ENCODE measurements at places on chromosomes 3 and 15.

GRCh38 chr3:13463618-13464400 is 16.3 kb upstream of the HDAC11 start:
- DNase-seq = no peak

DNA sequence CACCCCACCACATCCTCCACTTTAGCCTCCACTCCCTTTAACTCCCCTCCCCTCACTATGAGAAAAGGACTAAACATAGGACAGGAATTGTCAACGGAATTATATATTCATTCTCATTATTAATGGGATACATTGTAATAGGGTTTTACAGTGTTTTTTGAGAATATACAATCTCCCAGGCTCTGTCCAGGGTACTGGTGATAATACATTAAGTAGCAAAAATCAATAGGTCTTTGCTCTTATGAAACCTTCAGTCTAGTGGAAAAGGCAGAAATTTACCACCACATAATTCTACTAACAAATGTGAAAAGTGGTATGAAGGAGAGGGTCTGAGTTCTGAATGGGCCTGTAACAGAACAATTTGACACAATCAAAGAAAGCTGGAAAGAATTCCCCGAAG is 28.2 kb upstream of the IGSF11 start:
- DNase-seq = no peak

DNA sequence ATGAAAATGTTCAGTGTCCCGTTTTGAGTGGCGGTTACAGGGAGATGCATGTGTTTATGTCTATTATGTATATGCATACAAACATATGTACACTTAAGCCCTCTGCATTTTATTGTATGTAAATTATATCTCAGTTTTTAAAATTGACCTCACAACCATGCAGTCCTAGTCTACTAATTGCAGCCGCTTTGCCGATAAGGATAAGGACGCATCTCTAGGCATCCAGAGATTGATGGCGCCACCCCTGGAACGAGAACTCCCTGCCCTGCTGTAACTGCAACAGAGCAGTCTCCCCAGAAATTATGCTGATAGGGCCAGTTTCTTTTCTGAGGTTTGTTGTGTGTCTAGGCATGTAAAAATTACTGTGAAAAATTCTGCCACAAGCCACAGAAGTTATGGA is 40.4 kb upstream of the TUBGCP5 start:
- no peak for DNase-seq

GRCh38 chr15:52113708-52114107 is 1.1 kb upstream of the BCL2L10 start:
- no peak for DNase-seq

GRCh38 chr3:149085828-149086231 is 503 bp downstream of the HLTF start:
- DNase-seq = peak; percentile 13

GRCh38 chr15:36429707-36430106 is 149.7 kb upstream of the CDIN1 start:
- DNase-seq = no peak

DNA sequence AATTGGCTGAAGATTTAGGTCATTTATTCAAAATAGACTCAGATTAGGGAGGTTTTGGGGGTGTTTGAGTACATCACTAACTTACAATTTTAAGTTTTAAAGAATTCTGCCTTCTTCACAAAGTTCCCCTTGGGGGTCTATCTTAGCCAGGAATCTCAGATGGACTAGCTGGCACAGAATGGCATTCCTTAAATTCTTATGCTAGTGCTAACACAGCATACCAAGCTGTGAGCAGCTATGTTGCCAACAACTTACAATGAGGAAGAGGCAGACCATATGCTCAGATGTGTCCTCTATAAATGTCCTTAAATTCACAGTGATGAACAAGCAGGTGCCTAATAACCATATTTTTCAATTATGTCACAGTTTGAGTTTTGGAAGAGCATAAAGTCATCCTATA is 60.9 kb upstream of the NPHP3 start:
- no peak for DNase-seq

- no peak for DNase-seq
Measured at GRCh38 chr3:183278479-183279088, 25.5 kb downstream of the B3GNT5 start.

GRCh38 chr3:46495901-46496456 is 1.8 kb upstream of the RTP3 start:
- no peak for DNase-seq

GRCh38 chr3:194768586-194768985 is 82.9 kb downstream of the FAM43A start:
- DNase-seq = no peak

GRCh38 chr15:63388511-63388910 is 6.9 kb upstream of the CA12 start:
- no peak for DNase-seq

DNA sequence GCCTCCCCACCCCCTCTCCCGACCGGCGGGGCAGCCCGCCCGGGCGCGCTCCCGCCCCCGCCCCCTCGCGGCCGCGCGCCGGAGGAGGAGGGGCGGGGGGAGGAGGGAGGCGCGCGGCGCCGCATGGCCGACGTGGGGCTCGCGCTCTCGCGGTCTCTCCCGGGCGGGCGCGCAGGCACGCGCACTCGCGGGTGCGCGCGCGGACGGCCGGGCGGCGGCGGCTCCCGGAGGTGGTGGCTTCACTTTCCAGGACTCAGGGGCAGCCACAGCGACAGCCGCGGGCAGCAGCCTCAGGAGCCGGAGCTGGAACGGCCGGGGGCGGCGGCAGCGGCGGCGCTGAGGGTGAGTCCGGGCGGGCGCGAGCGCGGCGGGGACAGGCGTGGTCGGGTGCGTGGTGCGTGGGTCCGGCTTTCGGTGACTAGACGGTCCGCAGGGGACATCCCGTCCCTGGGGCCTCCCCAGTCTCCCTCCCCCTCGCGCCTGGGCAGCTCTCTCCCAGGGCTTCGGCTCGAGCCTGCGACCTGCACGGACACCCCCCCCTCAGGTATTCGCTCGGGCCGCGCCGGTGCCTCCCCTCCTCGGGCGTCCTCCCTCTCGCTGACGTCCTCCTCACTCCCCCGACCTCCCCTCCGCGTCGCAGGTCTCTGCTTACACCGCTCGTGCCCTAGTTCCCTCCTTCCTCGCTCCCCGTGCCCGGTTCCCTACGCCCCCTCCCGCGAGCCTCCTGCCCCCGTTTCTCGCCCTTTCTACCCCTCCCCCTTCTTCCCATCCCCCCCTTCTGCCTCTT is at the start of gene UBE2E2:
TSS of gene UBE2E2 (plus strand) at position 407 of the 787 bp plus-strand sequence.
- DNase-seq = peak; percentile 74

- no peak for DNase-seq
Measured at GRCh38 chr3:157078131-157078810, 81.7 kb downstream of the CCNL1 start.

- peak; percentile 98 for DNase-seq
Measured at GRCh38 chr3:72625602-72626337, 222.5 kb downstream of the SHQ1 start.

DNA sequence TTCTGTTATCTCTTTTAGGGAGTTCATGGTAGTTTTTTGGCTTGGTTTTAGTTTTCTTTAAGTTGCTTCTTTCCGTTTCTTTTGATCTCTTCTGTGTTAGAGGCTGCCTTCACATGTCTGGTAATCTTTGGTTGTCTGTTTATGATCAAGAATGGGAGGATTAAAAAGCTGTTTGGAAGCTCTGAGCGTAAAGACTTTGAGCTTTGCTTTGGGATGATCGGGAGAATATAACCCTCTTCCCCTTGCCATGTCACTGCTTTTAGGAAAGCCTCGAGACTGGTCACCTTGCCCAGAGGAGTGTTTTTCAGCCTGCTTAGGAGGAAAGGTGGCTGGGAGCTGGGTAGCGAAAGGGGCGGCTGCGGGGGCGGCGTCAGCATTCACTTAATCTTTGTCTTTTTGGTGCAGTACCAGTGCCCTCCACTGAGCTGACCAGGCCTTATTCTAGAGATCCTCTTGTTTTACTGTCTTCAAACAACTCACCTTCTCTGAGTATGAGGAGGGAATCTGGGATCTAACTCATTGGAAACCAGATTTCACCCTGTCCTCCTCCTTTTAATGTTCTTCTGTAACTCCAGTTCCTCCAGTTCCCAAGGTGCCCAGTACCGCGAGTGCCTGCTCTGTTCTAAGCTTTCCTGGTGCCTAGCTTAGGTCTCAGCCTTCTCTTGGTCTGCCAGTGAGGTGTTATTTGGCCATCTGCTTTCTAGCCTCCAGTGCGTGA is 15.5 kb downstream of the TATDN2 start:
- DNase-seq = peak; percentile 54

DNA sequence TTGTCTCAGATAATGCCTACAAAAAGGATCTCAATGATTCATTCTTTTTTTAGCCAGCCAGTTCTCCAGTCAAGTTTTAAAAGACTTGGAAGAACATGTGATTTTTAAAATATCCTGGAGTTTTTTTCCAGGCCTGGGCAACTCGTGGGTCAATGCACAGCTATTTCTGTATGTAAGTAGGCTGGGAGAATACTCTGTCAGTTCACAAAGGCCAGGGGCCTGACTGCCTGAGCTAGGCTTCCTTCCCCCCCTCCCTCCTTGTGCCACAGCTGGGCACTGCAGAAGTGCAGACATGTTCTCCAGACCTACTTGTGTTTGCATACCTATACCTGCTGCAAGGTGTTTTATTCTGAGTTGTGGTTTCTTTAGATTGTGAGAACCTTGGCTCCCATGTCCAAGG is 43.7 kb downstream of the CTDSPL start:
- no peak for DNase-seq

DNA sequence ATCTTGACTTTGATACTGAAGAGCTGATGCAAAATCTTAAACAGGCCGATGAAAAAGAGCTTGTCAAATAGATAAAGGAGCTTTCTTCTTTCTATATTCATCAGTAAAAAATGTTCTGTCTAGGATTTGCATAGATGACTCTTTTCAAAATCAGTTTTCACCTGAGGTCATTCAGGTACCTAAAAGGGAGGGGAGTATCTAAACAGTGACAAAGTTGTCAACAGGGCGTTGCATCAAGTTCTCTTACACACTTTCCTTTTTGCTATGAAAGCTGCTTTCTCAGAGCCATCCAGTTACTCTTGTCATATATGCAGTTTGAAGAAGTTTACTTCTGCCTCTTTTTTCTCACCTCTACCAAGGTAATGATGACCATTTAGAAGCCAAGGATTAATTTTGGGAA is 60.0 kb downstream of the AKAP13 start:
- DNase-seq = no peak

- no peak for DNase-seq
Measured at GRCh38 chr15:48680841-48681240, 35.3 kb upstream of the FBN1 start.

DNA sequence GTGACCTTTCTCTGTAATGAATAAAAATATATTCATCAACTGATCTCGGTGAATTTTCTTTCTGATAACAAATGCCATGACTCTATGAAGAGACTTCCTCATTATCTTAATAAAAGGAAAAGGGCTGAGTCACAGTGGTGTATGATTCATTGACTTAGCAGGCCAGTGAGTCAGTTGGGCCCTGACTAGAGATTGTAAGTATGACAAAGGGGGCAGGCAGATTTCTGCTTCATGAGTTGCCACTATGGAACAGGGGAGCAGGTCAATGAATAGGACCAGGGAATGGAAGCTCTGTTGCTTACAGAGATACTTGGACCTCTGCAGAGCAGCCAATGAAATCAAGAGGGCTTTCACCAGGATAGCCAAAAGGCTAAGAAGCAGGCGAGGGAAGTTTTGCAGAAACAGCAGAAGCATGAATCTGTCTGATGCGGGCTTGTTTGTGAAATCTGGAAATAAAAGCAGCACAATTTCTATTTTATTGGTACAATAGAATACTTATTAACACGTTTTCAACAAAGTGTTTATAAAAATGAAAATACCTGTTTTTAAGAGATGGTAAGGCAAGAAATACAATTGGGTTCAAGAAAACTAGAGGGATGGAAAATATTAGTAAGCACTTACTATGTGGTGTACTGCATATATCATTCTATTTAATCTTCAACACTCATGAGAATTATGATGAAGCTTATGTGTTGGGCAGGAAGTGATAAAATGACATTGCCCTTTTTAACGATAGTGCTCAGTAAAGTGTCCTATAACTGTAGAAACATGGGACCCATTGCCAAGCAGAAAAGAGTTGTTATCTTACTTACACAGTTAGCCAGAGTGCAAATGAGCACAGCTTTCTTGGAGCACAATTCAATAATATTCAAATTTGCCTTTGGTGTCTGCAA is 169.8 kb upstream of the MYRIP start:
- peak; percentile 94 for DNase-seq

GRCh38 chr3:135192929-135193328 is 397.9 kb downstream of the EPHB1 start:
- DNase-seq = no peak

DNA sequence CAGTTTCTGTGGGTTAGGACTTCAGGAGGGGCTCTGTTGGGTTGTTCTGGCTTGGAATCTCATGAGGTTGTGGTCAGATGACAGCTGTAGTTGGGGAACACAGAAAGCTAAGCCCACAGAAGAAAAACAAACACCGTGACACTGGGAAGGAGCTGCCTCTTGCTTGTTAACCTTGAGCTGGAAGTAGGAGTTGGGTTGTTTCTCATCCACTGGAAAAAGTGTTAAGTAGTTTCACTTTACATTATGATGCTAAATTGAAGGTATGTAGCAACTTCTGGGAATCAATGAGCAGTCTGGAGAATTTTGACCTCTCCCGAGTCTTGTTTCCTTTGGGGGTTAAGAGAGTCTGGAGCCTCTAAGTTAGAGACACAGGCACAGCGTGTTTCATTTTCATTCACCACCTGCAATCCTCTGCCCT is 20.4 kb downstream of the HACD3 start:
- no peak for DNase-seq

GRCh38 chr3:67875338-67875737 is 220.9 kb upstream of the SUCLG2 start:
- no peak for DNase-seq

- DNase-seq = no peak
Measured at GRCh38 chr15:66822114-66822513, 120.1 kb downstream of the SMAD6 start.

DNA sequence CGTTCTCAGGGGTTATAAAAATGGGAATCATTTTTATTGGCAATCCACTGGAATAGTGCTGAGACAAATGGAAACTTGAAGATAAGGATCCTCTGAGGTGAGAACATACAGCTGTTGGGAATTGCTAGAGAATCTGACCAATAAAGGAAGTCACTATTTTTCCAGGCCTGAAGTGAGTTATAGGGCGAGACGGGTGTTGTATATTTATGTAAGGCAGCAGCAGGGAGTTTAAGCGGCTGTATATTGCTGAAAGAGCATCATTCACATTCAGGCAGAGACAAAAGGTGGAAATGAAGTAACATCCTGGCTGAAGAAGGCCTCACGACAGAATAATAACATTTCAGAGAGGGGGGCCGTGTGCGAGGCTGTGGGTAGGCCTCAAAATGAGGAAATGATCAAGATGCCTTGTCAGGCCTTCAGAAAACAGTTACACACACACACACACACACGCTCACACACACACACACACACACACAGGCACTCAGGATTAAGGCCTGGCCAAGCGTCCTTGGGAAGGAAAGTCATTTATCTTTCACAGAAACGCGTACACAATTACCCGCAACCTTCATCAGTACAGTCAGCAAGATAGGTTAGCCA is 964.9 kb upstream of the NR2F2 start:
- no peak for DNase-seq

GRCh38 chr3:172189987-172190603 is 150.7 kb downstream of the FNDC3B start:
- DNase-seq = no peak

Measured in inflammatory macrophage treated with lipopolysaccharide for 1 hour (primary cell).